Stimulated activated CD4-positive, alpha-beta T cell treated with anti-CD3 and anti-CD28 coated beads, Interleukin-12 subunit alpha, Interleukin-12 subunit beta, amount 100 ng/mL, for 24 hours (primary cell): ENCODE measurements at places on chromosomes 4 and X.

- DNase-seq, result no peak
Measured at GRCh38 chr4:111066887-111067286, 444.0 kb upstream of the PITX2 start.

GRCh38 chr4:1180663-1181062, 8.3 kb upstream of the SPON2 start:
- no peak for DNase-seq

DNA sequence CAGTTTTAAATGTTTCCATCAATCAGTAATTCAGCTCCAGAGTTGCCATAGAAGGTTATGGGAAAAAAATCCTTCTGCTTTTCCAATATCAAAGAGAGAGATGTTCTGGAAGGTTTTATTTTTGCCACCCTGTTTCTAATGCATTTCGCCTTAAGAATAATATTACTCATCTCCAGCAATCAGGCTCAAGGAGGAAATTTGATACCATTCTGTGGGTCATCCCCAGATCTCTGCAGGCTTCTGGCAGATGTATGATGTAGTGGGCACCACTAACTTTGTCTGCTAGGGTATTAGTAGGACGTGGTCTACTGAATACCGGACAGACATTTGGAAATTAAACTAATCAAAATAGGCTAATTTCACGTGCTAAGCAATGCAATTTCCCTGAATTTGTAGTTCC, 645.4 kb upstream of the TENM3 start:
- no peak for DNase-seq

DNA sequence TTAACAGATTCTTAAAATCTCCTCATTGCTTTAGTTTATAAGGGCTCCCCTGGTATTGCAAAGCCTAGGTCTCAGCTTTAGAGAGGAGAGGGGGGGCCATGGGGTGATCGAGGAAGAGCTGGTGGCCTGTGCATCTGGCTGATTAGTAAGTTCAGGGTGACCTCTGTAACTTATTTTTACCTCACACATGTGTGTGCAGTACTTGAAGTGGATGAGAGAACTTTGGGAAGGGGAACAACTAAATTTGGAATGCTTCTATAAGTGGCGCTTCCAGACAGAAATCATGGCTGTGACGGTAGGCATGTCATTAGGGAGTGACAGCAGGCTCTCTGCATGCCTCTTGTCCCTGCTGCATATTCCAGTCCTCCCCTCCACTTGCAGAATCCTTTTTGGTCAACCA, 41.9 kb downstream of the FRAS1 start:
- no peak for DNase-seq

- DNase-seq, result no peak
Measured at GRCh38 chrX:31580726-31581125, 508.9 kb upstream of the FTHL17 start.

- DNase-seq, result no peak
Measured at GRCh38 chrX:8832582-8833378, 31.6 kb upstream of the FAM9A start.

- DNase-seq, result no peak
Measured at GRCh38 chr4:48752726-48753125, 27.4 kb downstream of the FRYL start.
